ENCODE measurements at places on chromosomes 13 and 19. TPM values are rescaled to one million over a fixed set of nuclear protein-coding genes. Genes with fewer than 3 reads are reported as not detected.

DNA sequence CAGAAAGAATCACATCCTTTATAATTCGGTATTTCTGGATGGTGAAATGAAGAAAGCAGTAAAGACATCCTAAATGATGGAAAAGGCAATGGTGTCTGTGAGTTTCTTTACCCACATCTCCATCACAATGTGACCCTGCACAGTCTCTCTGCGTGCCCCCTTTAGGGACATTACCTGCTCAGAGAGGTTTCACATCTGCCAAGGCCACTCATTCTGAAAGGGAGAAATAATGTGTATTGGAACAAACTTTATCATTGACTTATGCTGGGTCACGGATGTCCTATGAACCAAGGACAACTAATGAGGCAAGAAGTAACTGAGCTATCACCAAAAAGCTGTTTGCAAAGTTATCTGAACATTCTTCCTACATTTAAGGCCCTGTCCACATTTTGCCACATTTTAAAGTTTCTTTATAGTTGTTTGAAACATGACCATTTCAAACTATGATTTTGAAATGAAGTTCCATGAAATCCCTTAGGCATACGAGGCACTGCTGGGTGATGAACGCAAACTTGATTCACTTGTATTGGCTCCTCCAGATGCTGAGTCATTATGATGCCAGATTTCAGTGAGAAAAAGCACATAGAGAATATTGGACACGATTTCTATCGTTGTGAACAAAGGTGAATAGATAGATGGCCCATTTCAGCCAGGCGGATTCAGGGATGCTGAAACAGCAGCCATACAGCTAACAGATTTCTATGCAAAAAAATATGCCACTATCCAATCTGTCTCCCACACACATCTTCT is 63.5 kb upstream of the HMGB1 start:
- no peak for DNase-seq

GRCh38 chr13:37148501-37148900 is 43.0 kb upstream of the CSNK1A1L start:
- no peak for DNase-seq

- DNase-seq: no peak
Observed at GRCh38 chr19:23554548-23554947, 132.5 kb downstream of the ZNF675 start.

DNA sequence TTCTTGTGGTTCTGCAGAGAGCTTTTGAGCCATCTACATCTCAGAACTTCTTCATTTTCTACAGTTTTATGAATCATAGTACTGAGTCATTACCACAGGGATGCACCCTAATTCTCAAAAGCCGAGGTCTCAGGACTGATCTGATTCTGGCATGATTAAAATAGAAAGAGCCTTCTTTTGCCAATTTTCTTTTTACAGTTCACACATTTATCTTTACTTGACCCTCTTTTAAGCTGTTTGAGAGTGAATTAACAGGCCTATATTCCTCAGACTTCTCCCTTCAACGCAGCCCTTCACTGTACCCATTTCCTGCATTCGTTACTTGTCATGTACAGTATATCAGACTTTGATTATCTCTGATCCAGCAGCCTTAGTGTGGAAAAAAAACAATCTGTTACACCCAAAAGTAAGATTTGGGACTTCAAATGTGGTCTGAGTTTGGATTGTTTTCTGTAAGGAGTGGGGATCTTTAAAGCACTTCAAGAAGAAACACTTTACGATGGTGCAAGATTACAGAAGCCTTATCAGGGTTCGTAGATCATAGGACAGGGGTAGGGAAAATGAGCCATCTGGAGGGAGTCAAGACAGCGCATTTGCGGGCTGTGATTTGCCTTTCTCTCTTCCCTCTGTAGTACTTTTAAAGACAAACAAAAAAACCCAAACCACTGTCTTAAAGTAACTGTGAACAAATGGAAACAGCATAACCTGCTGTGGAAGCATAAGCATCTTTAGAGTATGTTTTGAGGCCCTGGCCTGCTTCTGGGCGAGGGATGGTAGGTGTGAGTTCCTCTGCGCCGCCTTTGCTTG is 15.3 kb upstream of the GPR183 start:
- no peak for DNase-seq

Gene VSTM2B
- 0.47 TPM for total RNA-seq

DNA sequence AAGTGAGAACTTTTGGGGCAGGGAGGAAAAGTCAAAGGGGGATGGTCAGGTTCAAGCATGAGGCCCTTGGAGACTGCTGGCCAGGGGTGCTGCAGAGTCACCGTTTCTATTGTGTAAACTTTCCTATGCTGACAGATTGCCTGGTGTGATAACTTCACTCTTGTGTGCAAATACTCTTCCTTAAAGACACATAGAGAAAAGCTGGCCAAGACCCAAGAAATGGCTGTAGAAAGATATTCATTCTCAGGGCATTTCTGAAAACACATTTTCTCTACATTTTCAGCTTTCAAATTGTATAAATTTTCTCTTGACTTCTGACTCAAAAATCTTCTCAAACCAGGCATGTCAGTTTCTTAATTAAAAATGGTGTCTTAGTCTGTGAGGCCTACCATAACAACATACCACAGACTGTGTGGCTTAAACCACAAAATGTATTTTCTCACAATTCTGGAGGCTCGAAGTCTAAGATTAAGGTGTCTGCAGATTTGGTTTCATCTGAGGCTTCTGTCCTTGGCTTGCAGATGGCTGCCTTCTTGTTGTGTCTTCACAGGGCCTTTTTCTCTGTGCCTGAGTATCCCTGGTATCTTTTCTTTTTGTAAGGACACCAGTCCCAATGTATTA is 304.5 kb downstream of the KCNRG start:
- peak; percentile 30 for DNase-seq

Gene PTPRS
- 39.1 TPM for total RNA-seq

DNA sequence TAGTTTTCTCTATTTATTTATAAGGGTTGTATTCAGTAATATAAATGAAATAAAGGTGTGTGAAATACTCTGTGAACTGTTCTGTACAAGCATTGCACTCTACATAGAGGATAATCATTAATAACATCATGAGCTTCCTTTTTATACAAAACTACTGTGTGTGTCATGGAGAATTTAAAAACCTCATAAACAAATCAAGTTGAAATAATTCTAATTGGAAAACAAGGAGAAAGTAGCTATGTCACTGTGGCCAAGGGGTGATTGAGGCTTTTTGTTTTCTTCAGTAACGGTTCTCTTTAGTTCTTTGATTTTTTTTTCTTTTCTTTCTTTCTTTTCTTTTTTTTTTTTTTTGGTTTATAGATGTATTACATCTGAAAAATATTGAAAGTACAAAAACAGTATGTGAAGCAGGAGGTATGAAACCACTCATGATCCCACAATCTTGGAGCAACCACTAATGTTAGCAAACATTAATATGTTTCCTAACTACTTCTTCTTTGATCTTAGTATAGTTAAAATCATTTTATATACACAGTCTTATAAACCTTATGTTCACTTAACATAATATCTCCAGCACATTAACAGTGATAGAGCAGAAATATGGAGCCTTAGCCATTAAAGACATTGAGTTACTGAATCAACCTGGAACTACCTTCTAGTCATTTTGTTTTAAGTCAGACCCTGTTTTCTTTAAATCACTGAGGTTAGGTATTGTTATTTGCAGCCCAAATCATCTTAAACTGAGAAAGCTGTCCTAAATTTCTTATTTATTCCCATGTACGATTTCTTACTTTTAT is 45.4 kb downstream of the WDFY2 start:
- no peak for DNase-seq

DNA sequence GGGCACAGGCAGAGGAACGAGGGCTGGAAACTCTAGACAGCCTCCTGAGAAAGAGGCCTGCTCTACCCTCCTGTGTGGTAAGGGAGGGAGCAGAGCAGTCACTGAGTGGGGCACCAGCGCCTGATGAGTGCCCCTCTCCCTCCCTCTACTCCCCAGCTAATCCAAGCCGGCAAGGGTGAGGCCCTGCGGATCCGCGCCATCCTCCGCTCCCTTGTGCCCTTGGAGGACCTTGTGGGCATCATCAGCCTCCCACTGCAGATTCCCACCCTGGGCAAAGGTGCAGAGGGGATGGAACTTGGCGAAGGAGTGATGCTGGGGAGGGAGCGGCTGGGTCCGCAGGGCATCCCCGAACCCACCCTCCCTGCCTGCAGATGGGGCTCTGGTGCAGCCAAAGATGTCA is 67.0 kb downstream of the RYR1 start:
- DNase-seq: no peak
